Fibroblast of lung (primary cell): ENCODE measurements at places on chromosomes 11 and 22. TPM values are rescaled to one million over a fixed set of nuclear protein-coding genes. Genes with fewer than 3 reads are reported as not detected.

DNA sequence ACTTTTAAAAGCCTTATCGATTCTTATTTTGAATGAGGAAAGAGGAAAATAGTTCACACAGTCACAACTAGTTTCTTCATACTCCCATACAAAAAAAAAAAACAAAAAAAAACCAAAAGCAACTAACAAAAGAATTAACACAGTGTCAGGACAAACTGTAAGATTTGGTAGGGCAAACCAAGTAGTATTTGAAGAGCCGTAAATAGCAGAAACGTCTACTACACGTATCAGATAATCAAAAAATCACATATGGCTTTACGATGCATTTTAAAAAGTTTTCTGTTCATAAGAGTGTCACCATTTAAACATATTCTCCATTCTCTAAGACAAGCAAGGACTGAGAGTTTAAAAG lies 2.3 kb downstream of the PICALM start:
- no peak for DNase-seq

The HARBI1 gene
- 4.9 TPM in 2 replicates for polyA plus RNA-seq

The WBP2NL gene
- 0.05 and 0.10 TPM in 2 replicates for polyA plus RNA-seq

GRCh38 chr22:17847360-17848078 lies 73.2 kb upstream of the BID start:
- DNase-seq = peak; percentile 34

GRCh38 chr11:108561535-108561991 lies 32.0 kb downstream of the EXPH5 start:
- DNase-seq = peak; percentile 82
